ENCODE measurements at places on chromosomes 12 and 14.

DNA sequence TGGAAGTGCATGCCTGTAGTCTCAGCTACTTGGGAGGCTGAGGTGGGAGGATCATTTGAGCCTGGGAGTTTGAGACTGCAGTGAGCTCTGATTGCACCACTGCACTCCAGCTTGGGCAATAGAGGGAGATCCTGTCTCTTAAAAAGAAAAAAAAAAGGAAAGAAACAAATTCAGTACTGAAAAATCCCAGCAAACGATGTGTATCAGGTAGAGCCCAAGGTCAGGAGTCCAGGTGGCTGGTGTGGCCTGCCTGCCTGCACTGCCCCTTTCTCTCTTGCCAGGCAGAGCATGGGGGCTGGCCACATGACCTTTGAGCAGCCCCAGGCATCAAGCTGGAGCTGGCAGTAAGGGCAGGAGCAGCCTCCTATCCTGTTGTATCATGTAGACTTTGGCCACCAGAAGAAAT is 31.8 kb downstream of the ELK3 start:
- no peak for DNase-seq

DNA sequence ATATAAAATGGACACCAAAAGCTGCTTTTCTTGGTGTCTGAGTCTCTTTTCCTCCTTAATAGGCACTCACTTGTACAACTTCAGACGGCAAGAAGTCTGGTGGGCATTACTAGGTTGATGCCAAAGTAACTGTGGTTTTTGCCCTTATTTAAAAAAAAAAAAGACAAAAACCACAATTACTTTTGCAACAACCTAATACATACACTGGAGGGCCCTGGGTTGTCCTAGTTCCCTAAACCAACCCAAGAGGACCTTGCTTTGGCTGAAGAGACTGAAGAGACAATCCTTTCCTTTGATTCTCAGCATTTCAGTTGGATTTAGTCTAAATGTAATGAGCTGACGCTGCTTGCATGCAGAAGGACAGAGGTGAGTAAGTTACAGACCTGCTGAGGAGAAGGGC is 16.2 kb upstream of the PLEKHG3 start:
- DNase-seq = peak; percentile 80

DNA sequence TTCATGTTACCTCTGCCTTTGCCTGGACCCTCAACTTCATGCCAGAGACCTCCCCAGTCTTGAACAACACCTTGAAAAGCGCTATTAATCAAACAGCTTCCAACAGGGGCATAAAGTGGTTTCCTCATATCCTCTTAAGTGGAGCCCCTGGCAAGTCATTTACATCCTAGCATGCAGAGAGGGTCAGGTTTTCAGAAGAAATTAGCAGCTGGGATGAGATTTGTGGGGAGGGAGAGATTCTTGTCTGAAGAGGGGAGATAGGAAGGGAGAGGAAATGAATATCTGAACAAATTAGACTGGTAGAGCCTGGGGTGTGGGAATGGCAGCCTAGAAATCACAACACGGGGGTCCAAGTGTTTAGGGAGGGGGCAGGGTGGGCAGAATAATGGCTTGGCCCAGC is 45.6 kb downstream of the CALM1 start:
- DNase-seq = no peak

GRCh38 chr12:32296567-32296966 is 102.8 kb upstream of the FGD4 start:
- DNase-seq = no peak

GRCh38 chr12:42977451-42978230 is 388.1 kb upstream of the PRICKLE1 start:
- no peak for DNase-seq

DNA sequence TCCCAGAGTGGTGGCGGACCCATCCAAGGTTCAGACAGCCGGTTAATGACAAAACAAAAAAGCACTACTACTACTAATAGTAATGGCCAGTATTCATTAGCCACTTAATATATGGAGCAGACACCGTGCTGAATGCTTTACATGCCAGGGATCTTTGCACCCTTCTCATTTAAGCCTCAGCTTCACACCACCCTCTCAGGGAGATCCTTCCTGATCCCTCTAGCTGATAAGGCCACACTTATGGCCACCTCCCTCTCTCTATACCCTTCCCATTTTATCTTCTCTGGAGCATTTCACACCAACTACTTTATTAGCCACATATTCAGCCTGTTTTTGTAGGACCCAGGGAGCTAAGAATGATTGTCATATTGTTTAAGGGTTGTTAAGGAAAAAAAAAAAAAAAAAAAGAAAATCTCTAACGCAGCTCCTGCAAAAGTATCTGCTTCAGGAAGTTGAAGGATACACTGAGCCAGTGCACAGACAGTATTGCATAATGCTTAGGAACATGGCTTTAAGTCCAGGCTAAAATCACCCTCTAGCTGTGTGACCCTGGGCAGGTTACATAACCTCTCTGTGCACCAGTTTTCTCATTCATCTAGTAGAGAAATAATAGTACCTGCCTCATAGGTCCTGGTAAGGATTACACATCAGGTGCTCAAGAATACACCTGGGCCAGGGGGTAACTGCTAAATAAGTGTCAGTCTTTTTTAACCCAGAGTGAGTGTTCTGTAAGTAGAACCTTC is 29.4 kb downstream of the NUAK1 start:
- no peak for DNase-seq

DNA sequence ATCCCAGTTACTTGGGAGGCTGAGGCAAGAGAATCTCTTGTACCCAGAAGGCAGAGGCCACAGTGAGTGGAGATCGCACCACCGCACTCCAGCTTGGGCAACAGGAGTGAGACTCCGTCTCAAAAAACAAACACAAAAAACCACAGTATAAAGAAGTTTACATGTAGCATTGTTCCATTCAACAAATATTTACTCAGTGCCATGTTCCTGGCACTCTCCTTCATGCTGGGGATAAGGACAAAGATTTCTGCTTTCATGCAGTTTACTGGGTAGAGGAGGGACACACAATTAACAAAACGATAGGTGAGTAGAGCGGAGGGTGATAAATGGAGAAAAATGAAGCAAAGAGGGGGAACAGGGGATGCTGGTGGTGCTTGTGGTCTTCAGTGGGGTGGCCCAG is 68.2 kb upstream of the OVCH1 start:
- DNase-seq = no peak

DNA sequence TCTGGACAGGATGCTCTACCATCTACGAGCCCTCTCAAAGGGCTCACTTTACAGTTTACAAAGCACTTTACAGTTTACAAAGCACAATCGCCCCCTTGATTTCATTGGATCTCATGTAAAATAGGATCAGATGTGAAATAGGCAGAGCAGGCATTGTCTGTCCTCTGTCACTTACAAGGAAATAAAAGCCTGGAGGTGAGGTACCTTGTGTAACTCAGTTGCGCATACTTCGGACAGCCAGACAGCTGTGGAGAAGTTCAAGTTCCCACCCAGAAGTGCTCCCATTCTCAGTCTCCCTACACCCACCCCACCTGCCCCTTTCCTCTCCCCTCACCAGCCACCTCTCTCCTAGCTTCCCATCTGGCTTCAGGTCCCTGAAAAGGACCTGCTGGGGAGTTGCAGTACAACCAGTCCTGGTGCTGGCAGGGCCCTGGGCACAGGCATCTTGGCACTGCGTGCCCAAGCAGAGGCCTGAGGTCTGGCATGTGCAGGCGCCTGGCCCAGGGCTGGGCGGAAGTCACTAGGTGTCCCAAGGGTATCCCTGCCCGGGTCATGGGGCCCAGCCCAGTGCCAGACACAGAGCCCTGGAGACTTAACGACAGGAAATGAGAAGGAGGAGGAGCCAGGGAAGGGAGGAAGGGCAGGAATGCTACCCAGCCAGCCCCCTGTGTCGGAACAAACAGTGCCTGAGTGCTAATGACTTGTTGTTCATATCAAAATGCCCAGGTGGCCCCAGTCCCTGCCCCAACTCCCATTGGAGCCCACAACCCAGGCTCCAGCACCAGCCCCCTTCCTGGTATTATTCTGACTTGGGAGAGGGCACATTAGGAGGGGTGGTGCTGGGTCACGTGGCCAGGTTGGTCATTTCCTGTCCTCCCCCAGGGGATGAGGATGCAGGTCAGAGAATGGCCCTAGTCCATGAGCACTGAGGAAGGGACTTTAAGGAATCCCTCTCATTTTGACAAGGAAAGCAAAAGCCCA is 5.4 kb downstream of the RAPGEF3 start:
- no peak for DNase-seq

- DNase-seq = no peak
Observed at GRCh38 chr14:32224737-32225377, 21.8 kb upstream of the RNU6-8 start.
